ENCODE measurements at places on chromosomes 1 and 21.

DNA sequence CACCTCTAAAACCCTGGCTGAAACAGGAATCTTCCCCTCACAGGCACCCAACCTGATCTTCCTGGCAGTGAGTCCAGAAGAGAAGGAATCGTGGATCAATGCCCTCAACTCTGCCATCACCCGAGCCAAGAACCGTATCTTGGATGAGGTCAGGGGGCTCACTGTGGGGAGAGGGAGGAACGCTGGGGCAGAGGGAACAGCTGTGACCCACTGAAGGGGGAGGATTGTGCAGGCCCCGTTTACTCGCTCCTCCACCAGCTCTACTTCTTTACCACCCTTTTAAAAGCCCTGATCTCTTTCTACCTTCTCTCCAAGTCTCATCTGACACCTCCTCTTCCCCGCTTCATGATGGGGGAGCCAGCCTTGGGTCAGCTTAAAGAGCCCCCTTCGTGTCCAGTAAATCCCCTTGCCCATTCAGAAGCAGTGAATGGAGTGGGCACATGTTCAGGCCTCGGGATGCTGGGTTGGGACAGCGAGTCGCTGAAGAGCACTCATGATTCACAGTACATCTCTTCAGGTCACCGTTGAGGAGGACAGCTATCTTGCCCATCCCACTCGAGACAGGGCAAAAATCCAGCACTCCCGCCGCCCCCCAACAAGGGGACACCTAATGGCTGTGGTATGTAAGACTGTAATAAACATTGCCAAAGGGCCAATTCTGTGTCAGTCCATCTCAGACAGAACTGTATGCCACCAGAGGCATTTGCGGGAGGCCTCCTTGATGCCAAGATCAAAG is 7.3 kb downstream of the PLEKHO1 start:
- DNase-seq = no peak

- DNase-seq = no peak
Measured at GRCh38 chr1:38190983-38191382, 144.4 kb upstream of the POU3F1 start.

GRCh38 chr1:11952455-11953109 is 18.1 kb downstream of the PLOD1 start:
- no peak for DNase-seq

- DNase-seq = peak; percentile 25
Measured at GRCh38 chr1:8121261-8122159, 95.4 kb upstream of the ERRFI1 start.

DNA sequence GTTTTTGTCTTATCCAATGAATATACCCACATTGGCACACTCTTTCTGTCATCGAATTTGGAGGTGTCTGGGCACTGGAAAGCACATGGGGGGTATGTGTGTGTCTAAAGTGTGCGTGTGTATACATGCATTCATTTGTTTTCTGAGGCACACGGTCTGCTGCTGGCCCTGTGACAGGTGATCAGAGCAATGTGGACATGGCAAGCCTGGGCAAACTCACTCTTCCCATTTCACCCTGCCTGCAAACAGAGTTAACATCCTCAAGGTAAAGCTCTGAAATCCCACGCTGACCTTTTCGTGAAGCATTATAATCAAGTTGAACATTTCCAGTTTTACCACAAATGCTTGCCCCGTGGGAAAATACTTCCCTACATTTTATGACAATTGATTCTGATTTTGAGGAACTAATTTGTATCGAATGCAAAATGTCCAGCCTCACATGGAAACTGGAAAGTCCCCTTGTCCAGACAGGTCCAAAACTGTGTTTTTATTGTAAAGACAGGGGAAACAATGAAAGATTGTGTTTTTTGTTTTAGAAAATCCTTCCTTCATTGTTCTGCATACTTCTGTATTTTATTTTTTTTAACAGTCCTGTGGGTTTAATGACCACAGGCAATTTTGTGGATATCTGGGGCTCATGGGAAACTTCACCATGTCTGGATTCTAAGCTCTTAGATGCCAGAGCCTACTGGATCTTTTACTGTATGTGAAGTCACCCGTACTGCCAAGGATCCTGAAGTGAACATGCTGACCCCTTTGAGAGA is 160.9 kb downstream of the PBX1 start:
- DNase-seq = no peak

DNA sequence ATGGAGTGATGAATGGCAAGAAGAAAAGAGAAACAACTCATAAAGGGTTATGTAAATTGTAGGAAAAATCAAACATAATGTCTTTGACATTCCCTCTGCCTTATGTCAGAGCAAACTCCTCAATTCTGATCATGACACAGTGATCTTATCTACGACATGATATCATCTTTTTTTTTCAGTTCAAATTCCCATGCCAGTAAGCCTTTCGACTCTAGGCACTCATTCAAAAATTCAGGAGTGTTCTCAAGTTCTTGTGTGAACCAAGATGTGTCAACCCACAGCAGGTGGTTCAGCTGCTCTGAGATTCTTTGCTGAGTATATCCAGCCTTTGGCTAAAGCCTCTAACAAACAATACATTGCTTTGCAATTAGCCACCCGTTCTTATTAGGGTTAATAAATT is 97.1 kb upstream of the ESRRG start:
- peak; percentile 12 for DNase-seq

DNA sequence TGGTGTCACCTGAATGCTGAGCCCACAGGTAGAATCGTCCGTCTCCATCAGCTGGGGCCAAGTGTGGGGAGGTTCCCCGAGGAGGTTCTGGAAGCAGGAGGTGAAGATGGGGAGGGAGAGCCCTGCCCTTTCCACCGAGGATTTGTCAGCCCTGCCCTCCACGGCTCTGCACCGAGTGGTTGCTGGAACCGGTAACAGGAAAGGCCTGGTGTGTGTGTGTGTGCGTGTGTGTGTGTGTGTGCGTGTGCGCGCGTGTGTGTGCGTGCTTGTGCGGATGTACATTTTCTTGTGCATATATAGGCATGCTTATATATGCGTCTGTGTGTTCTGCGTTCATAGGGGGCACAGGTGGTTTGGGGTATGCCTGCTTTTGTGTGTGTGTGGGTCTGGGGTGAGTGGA is 3.5 kb downstream of the NBL1 start:
- DNase-seq = no peak

GRCh38 chr1:87338566-87338965 is 9.9 kb downstream of the LMO4 start:
- no peak for DNase-seq

GRCh38 chr1:36238433-36238832 is 14.2 kb downstream of the THRAP3 start:
- DNase-seq = no peak

GRCh38 chr1:94013367-94013878 is 104.2 kb upstream of the GCLM start:
- DNase-seq = peak; percentile 14

DNA sequence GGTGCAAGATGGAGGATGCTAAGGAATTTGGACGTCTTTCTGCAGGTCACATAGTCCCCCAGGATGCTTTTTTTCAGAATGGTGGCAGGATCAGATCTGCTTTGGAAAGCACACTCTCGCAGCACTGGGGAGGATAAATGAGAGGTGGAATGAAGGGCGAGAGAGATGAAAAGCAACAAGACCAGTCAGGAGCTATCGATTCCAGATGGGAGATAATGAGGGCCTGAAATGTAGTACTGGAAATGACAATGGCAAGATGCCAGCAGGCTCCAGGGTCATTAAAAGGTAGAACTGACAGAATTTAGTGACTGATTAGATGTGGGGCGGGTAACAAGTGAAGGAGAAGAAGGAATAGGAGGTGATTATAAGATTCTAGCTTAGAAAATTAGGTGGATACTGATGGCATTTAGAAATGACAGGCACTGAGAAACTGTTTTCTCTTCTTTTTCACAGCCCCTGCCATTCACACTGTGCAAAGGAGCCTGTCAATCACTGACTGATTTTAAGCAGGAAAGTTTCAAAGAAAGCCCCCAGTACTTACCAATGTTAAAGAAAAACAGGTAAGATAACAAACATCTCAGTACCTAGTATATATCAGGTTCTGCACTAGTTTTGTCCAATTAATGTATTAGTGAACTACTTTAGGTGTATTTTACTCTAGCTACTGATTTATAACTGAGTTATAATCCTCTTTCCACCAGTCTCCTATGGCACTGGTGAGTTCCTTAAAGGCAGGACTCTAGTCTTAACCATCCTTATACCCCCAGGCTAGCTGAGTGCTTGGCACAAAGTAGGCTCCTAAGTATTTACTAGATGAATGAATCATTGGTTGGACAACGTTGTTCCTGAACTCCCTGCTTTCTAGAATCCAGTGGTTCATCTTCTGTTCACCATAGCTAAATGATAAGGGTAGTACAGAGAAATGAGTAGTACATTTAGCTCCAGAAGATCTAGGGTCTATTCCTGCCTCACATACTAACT is 9.2 kb downstream of the PIGM start:
- DNase-seq = peak; percentile 54

DNA sequence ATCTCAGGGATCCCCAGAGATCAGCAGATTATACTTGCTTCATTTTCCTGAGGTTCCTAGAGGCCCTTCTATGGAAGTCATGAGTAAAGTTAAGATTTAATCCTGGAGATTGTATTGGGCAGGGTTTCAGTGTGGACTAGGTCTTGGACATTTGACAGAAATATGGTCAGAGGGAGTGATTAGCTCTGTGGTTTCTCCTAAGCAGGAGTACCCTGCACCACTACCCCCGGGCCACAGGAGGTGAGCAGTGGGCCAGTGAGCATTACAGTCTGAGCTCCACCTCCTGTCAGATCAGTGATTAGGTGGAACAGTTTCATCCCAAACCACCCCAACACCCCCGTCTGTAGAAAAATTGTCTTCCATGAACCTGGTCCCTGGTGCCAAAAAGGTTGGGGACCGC is 43.2 kb downstream of the PHACTR4 start:
- DNase-seq = no peak

DNA sequence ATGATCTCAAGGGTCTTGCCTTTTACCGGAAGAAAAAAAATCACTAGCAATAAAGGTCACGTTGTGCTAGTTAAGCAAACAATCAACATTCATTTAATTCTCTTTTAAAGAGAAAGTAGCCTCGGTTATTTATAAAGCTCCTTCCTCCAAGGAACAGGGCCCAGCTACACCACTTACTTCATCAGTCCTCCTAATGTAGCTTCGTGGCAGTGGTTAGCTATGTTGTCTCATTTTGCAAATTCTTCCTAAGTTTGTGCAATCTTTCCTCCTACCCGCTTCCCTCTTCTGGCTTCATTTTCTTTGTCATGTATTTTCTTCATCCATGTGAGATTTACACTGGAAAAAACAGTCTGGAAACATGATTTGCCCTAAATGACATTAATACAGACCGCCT is 554.2 kb downstream of the NUF2 start:
- DNase-seq = no peak

- no peak for DNase-seq
Measured at GRCh38 chr1:92951141-92951582, 10.1 kb downstream of the DIPK1A start.

DNA sequence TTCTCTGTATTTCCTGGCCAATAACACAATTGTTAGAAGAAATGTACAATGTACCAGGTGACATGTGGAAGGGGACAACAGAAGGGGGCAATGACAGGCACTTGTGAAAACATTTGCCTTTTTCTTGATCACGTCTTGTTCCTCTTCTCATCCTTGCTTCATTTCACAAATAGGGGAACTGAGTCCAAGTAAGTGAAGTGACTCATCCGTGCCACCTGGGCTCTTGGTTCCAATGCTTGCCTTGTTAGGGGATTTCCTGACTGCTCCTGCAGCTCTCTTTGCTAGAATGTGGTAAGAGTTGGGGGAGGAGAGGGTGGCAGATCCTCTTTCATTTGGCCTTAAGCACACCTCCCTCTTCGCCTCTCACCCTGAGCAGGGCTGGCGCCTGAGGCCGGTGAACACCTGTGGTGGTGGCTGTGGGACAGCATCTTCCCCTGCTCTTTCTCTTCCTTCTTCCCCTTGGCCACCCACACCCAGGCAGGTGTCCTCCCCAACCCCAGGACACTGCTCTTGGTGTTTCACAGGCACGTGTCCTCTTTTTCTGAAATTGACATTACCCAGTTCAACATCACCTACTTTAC is 2.2 kb upstream of the RHEX start:
- DNase-seq = no peak

GRCh38 chr1:54323921-54324250 is 82.3 kb downstream of the SSBP3 start:
- DNase-seq = no peak

- DNase-seq = no peak
Measured at GRCh38 chr1:61992257-61992656, 202.4 kb upstream of the L1TD1 start.

- no peak for DNase-seq
Measured at GRCh38 chr1:48750109-48750508, 26.6 kb downstream of the BEND5 start.

DNA sequence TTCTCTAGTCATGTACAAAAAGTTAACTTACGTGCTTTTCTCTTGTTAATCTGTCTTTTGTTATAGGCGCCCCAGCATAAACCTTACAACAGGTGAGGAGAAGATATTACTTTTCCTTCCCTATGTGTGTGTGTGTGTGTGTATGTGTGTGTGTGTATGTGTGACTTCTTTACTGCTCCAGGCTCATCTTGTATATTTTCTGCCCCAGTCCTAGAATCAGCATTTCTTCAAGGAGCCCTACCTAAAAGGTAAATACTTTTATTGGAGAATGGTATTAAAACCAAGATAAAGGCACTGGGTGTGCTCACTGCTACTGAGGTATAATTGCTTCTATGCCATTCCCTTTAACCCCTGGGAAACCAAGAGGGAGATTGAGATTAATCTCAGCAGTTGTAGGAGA is 129.8 kb downstream of the PLPPR5 start:
- DNase-seq = no peak

GRCh38 chr1:53410701-53411100 is 48.5 kb upstream of the DMRTB1 start:
- DNase-seq = no peak

DNA sequence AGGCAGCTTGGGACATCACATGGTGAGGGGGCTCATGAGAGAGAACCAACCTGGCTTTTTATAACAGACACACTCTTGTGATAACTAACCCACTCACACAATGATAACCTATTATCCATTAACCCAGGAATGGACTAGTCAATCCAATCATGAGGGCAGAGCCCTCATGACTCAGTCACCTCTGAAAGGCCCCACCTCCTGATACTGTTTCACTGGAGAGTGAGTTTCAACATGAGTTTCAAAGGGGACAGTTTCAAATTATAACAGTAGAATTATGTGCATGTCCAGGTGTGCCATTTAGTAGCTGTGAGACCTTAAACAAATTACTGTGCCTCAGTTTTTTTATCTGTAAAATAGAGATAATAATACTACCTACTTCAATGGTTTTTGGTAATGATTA is 47.6 kb upstream of the PPP2R5A start:
- no peak for DNase-seq

DNA sequence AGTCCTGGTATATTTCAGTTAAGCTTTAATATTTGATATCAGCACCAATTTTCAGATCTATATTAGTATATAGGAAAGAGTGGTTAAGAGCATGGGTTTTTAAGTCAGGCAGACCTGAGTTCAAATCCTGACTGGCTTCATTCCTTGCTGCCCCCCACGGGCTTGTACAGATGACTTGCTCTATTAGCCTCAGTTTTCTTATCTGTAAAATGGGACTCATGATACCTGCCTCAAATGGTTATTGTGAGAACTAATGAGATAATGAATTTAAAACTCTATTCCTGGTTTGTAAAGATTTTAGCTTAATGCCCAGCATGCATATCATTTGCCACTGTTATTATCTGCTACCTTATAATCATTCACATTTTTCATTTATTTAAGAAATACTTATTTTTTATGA is 264.5 kb downstream of the RPS6KC1 start:
- DNase-seq = no peak
